Neural crest cell (in vitro differentiated cells): ENCODE measurements at places on chromosomes 12 and 14. TPM values are rescaled to one million over a fixed set of nuclear protein-coding genes. Genes with fewer than 3 reads are reported as not detected.

DNAI7 gene
- total RNA-seq, result 0.37 and 0.77 TPM in 2 replicates

PLEKHD1 gene
- 0.14 TPM in 1 of 2 replicates, not detected in the other for total RNA-seq

KRT73 gene
- total RNA-seq, result not detected in 2 replicates

KRT78 gene
- total RNA-seq, result not detected in 2 replicates

GRCh38 chr12:59695379-59695778 lies 99.5 kb downstream of the SLC16A7 start:
- DNase-seq, result no peak

DNA sequence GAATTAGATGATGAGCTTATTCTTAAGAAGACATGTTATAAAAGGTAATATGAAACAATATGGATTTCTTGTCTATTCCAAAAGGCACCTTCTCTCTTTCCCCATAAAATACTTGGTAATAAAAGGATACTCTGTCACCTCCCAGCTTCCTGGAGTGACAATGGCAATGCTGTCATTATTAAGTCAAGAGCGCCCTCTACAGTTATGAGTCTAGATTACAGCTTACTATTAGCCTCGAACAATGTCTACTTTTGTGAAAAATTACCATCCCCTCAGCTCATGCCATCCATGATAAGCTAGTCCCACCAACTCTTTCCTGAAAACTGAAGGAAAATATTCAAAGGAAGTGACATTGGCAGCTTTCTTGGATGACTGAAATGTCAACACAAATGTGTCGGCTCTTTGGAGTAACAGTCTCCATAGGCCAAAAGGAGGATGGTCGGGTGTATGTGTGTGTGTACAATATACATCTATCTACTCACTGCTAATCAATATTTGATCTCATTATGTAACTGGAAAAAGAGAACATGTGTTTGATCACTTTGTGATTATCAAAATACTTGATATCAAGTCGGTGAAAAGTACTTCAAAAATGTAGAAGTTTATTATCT lies 48.7 kb upstream of the CDKN3 start:
- peak; percentile 37 for DNase-seq

GRCh38 chr12:29333178-29333577 lies 47.8 kb downstream of the ERGIC2 start:
- DNase-seq, result no peak

GRCh38 chr14:94022532-94023411 lies 3.4 kb upstream of the OTUB2 start:
- DNase-seq, result no peak

- no peak for DNase-seq
These were observed 37.7 kb downstream of the CCDC175 start for GRCh38 chr14:59538936-59539335.

DNA sequence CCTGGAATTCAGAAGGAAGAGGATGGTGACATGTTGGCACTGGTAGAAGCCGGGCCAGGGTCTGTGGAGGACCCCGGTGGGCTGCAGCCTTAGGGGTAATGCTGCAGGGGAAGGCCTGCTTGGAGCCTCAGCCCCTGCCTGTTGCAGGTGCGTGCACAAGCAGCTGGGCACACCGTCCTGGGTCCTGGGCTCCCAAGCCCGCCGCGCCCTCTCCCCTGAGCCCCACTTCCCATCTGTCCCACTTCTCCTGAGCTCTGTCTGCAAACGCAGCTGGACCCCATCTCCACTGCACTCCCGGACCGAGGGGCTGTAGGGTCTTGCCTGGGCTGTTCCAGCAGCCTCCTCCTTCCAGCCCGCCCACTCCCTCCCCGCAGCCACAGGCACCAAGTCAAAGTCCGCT lies 116.8 kb downstream of the GLT1D1 start:
- DNase-seq, result no peak

DNA sequence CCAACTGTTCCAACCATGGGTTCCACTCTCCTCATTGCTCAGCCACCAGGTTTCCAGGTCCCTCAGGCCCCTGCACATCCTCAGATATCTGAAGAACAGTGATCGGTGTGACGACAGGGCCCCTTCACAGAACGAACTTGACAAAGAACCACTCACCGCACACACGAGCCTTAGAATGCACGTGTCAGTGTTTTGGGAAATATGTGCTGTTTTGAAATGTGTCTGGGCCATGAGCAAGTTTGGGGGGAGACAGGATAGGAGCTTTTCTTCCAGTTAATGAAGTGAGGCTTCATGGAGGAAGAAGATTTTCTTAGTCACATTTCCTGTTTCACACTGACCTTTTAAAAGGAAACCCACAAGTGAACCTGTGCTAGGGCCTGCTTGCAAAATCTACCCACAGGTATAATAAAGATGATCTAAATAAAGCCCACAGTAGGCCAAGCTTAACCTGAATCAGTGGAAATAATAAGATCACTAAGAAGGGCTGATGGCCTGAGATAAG lies 58.6 kb downstream of the ZFP36L1 start:
- no peak for DNase-seq

- no peak for DNase-seq
These were observed 1089.3 kb downstream of the SLC16A7 start for GRCh38 chr12:60684988-60685655.
